GM10248 (cell line): ENCODE measurements at places on chromosomes 13 and 19.
A peak's percentile ranks its signal among the peaks of the same experiment; 100 is the strongest.

GRCh38 chr13:20405691-20406090, 120.0 kb downstream of the CRYL1 start:
- no peak for DNase-seq

DNA sequence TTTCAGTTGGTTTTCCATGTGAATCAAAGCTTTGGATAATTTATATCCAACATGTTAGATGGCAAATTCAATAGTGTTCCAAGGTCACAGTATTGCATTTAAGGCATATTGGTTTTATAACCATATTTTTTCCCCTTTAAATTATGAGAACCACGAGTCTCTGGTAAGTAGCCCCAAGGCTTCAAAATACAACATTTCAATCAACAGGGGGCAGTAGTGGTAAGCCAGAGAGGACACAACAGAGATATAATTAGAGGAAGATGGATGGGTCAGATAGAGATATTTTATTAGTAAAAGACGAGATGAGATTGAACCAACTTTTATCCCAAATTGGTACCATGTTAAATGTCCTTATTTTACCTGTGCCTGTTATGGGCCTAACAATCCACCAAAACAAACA, 53.1 kb downstream of the KL start:
- no peak for DNase-seq

DNA sequence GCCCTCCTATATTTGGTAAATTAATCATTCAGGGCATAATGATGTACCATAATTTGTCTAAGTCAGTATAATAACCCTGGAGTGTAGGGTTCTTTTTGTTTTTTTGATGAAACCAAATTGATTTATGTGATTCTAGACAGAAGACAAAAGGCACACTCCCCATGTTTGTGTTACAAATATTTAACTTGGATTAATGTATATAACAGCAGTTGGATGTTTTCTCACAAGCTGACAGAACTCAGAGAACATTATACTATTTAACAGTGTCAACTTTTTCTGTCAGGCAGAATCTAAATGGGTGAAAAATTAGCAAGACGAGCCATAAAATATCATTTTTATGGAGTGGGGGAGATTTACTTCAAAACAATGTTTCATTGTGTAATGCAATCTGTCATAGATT, 15.2 kb downstream of the CBY2 start:
- no peak for DNase-seq

GRCh38 chr19:48502350-48503018, 9.2 kb downstream of the LMTK3 start:
- DNase-seq = no peak

DNA sequence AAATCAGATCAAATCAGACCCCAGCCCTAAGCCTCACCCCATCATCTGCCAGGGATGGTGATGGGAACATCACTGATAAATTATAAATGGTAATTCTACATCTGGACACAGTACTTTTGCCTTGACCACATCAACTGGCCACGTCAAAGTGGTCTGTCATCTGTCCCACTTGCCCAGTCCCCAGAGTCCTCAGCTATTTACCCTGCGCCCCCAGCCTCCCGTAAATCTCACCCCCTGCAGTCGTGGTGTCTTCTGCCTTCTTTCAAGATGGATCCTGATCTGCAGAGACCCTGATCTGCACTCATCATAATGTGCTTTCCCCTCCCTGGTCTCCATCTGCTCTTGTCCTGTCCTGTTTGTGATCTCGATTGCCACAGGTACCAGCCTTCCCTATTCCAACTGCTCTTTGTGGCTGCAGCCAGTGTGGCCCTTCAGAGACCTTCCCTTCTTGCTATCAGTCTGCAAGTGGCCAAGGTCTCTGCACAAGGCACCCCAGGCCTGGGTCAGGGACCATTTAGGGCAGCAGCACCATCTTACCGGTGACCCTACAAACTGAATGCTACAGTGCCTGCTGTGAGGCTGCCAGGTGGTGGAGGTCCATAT, 26.7 kb upstream of the POP4 start:
- DNase-seq = no peak

- DNase-seq = no peak
These were observed 57.6 kb upstream of the URI1 start for GRCh38 chr19:29884466-29884865.

- no peak for DNase-seq
These were observed 118.0 kb downstream of the TSHZ3 start for GRCh38 chr19:31231237-31231636.

DNA sequence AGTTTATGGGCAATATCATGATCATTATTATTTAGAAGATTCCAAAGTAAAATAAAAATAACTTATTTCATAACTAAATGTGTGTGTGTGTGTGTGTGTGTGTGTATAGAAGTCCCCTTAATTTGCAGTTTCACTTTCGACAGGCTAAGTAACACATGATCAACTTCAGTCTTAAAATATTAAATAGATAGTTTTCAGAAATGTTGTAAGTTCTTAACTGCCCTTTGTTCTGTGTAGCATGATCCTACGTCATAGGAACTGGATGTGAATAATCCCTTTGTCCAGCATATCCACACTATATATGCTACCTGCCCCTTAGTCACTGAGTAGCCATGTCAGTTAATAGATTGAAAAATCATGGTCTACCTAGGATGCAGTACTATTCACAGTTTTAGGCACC, 1863.5 kb upstream of the PCDH20 start:
- DNase-seq = no peak

DNA sequence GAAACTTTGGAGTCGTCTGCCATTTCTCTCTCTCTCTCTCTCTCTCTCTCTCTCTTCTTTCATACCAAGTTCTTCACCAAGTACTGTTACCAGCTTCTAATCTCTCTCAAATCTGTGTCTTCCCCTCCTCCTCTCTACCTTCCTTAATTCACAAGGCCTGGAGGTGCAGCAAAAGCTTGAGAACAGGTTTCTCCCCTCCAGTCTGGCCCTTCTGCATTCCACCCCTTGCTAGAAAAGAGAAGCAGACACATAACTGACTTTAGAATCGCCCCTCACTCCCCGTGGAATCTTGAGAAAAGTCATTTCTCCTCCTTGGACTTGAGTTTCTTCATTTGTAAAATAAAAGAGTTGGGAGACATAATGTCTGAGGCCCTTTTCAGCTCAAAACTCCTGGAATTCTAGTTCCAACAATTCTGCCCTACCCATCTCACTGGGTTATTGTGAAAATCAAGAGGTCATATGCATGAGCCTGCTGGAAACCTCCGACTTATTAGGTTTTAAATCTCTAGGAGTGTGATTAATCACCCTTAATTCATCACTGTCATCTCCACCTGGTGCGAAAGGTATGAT, 20.4 kb downstream of the AMER2 start:
- DNase-seq = no peak

- DNase-seq = peak; percentile 22
These were observed 629 bp upstream of the LRRC63 start for GRCh38 chr13:46211116-46211482.

DNA sequence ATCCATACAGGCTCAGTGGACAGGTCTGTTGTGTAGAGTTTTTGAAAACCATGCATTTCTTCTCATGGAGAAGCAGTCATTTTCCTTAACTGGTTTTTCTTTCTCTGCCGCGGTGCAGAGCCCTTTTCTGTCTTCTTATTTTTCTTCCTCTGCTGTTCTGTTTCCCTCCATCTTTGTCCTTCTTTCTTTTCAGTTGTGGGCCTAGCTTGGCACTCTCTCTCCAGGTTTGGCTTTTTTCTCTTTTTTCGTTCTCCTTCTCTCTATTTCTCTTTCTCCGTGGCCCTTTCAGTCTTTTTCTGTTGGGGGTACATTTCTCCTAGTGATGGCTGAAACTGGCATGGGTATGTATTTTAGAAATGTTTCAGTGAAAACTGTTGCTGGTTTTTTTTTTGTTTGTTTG, 24.1 kb downstream of the NFIX start:
- no peak for DNase-seq

DNA sequence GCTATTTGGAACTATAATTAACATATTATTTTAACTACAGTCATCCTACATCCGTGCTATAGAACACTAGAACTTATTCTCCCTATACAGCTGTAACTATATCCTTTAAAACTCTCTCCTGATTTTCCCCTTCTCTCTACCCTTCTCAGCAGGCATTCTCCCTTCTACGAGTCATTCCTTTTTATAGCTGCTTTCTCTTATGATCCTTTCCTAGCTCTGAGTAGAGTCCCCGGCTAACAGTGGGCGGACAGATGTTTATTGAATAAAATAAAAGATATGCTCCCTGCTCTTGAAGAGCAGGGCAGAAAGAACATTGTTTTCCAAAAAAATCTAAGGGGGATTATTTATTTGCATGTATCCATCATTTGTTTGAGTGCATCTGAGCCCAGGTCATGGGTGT, 246.5 kb upstream of the TMTC4 start:
- no peak for DNase-seq

DNA sequence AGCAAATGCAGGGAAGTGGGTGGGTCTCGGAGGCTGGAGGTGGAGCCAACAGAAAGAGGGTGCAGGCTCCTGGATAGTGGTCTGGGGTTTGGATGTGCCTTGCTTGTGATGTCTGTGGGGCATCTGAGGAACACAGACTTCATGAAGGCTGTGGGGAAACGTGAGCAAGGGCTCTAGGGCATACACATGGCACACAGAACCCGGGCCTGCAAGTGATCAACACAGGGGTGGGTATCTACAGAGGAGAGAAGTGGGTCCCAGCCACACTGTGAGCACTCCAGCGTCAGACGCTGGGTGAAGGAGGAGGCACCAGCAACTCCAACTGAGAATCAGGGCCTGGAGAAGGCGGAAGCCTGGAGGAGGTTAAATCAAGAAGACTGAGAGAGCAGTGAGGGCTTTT, 5.4 kb upstream of the UBE2M start:
- no peak for DNase-seq

DNA sequence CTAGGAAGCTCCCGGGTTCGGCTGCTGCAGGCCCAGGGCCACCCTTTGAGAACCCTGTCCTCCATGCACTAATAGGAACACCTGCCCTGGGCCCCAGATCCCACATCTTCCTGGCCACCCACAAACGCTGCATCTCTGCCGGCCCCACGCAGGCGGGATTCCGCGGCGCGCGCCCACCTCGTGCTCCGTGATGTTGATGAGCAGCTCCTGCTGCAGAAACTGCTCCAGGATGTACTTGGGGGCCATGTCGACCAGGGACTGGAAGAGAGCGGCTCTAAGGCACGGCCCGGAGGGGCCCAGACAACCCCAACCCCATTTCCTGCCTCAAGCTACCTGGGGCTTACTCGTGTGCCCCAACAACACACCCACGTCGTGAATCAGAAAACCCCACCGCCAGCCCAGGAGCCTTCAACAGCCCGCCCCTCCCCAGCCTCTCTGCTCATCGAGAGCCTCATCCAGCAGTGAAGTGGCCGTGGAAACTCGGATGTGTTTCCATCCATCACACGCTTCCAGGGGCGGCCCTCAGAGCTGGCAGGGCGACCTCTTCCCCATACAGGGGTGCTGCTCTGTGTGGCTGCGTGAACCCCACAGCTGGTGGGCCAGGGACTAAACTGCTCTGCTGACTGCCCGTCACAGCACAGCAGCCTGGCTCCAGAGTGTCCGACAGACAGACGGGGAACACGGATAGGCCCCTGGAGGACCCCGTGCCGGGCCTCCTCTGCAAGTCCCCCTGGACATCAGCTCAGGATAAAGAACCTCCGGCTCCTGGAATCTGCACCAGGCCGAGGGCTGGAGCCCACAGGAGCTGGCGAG, 4.2 kb downstream of the POLR2E start:
- no peak for DNase-seq

DNA sequence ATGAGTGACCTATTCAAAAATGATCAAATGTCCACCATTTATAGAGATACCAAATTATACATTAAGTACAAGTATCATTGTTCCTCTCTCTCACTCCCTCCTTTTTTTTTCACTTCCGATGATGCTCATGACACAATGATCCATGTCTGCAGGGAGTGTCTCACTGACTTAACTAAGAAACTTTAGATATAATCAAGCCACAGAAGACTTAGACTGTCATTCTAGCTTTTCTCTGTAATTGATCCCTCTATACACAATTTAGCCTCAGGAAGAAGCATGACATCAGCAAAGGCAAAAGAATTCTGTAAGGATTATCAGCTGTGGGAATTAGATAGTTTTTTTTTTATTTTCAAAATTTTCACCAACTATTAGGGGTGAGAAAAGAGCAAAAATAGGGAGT, 734.9 kb upstream of the PCDH9 start:
- no peak for DNase-seq

- DNase-seq = no peak
These were observed 364.5 kb downstream of the DNAJC15 start for GRCh38 chr13:43387880-43388279.

GRCh38 chr13:100597253-100597652, 8.7 kb upstream of the GGACT start:
- DNase-seq = no peak

- no peak for DNase-seq
These were observed 221.7 kb upstream of the SPRY2 start for GRCh38 chr13:80562433-80563156.

DNA sequence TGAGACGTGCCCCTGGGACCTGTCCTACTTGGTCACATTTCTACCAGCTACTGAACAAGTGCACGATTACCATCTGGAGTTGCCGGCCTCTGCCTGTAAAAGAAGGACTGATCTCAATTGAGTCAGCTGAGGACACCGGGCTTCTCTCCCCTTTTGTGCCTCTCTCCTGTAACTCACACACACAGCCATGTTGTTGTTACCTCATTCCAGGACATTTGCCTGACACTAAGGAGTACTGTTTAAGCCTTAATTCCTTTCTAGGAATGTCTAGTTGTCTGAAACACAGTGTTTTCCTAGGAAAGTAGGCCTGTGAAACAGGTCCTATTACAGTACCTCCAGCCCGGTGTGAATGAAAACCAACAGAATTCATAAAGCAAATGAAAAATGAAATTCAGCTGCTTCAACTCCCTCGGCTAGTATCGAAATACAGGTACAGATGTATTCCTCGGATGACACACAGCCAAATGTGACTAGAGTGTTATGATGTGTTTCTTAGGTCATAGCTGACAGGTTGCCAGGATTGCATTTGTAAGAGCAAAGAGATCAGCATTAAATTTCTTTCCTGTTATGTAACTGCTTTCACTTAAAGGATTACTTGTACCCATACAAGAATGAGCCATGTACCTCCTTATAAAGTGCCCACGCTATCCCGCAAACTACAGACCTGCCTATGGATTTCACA, 152.0 kb upstream of the IRS2 start:
- no peak for DNase-seq

DNA sequence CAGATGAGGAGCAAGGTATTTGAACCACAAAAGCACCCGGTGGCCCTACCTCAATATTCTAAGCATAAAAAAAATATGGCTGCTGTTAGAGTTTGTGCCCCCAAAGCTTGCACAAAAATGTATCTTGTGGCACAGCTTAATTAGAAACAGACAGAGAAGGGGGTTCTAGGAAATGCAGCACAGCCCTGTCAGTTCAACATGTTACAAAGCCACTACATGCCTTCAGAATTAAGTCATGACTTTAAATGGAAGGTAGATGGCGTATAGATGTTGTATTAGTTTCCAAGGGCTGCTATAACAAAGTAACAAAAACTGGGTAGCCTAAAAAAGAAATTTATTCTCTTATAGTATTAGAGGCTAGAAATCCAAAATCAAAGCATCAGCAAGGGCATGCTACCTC, 703.8 kb downstream of the DIAPH3 start:
- DNase-seq = no peak
